ENCODE measurements at places on chromosomes 6 and 20.
A peak's percentile ranks its signal among the peaks of the same experiment; 100 is the strongest.

- DNase-seq: no peak
Measured at GRCh38 chr20:58056021-58056591, 172.3 kb downstream of the ANKRD60 start.

GRCh38 chr20:43151901-43152300 lies 37.8 kb downstream of the PTPRT start:
- DNase-seq: no peak

DNA sequence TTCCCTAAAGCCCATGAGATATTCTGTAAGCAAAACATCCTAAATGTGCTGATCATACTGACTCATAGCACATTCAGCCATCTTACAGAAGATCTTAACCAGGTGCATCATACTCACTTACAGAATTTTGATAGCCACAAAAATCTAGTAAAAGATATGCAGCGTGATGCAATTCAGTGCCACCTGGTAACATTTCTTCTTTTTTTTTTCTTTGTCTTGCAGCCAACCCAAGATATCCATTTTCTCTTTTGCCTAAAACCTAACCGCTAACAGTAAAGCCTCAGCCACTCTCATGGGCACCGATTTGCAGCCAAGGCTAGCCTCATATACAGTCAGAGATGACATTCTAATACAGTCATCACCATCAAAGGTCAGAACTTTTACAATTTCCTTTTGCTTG lies 293.3 kb downstream of the HACE1 start:
- no peak for DNase-seq

DNA sequence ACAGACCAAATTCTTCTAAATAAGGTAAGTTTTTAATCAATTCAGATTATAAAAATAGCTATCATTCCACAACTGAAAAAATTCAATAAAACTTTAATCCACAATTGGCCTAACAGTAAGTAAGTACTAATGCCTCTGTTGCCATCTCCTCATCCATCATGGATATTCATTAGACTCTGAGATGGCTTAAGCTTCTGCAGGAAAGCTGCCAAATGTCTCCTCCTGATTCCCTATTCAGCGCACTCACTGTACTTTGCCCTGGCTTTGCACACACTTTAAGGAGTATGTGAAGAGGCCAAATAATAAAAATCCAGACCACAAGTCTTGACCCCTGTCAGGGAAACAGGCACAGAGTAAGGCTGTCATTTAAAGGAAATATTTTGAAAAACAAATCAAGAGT lies 23.6 kb downstream of the PGM3 start:
- DNase-seq: no peak

GRCh38 chr6:118985123-118985830 lies 50.3 kb upstream of the MCM9 start:
- no peak for DNase-seq

GRCh38 chr6:167020206-167020605 lies 21.0 kb downstream of the CEP43 start:
- no peak for DNase-seq

- no peak for DNase-seq
Measured at GRCh38 chr6:116471531-116471930, 10.4 kb downstream of the CALHM6 start.

- DNase-seq: peak; percentile 39
Measured at GRCh38 chr6:156686301-156686994, 90.7 kb upstream of the ARID1B start.
